ENCODE measurements at places on chromosomes 12 and 14. TPM values are rescaled to one million over a fixed set of nuclear protein-coding genes. Genes with fewer than 3 reads are reported as not detected.

- DNase-seq: no peak
Measured at GRCh38 chr14:95452176-95452892, 64.1 kb downstream of the SYNE3 start.

DNA sequence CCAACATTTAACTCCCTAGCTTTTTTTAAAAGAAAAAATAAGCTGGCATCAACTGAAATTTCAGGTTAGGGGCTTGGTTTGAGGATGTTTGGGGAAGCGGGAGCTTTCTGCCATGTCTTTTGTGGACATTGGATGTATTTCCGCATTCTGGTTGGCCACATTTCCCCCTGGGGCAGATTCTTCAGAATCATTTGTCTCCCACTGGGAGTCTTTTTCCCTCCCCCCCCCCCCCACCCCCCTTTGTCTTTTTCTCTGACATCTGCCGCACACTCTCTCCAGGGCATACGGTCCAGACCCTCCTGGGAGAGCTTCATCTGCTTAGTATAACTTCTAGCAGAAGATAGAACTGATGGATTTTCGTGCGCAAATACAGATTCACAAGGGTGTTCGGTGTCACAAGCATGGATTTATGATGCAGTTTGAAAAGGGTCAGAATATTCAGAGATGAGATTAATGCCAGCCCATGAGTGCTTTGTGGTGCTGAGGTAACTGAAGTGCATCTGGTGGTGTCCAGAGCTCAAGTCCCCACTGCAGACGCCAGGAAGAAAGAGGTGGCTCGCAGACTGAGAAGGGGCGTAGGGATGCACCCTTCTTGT, 40.2 kb downstream of the ETV6 start:
- DNase-seq: no peak

GRCh38 chr14:100580316-100581227, 6.6 kb downstream of the BEGAIN start:
- no peak for DNase-seq

- DNase-seq: no peak
Measured at GRCh38 chr12:69241438-69242092, 2.2 kb downstream of the CPSF6 start.

GRCh38 chr12:68242777-68243176, 10.6 kb downstream of the IL22 start:
- no peak for DNase-seq

DNA sequence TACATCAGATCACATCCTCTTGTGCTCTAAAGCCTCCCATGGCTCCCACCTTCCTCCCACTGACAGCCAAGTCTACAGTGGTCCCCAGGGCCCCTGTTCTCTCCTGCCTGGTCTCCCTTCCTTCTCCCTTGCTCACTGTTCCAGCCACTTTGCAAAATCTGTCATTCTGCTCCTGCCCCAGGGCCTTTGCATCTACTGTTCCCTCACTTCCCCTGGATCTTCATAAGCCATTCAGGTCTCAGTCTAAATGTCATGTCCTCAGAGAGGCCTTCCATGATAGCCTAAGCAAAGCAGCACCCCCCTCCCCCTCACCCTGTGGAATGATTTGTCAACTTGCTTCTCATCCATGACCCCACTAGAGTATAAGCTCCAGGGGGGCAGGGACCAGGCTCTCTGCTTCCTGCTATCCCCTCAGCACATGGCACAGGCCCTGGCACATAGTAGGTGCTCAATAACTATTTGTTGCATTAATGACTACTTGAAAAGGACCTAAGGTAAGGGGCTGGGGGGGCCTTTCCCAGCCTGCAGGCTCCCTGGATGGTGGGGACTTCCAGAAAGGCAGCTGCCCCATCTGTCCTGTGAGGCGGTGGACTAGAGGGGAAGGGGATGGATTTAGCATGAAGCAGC, 5.0 kb downstream of the SLC8B1 start:
- DNase-seq: no peak

- no peak for DNase-seq
Measured at GRCh38 chr12:65364046-65364445, 85.6 kb downstream of the MSRB3 start.

DNA sequence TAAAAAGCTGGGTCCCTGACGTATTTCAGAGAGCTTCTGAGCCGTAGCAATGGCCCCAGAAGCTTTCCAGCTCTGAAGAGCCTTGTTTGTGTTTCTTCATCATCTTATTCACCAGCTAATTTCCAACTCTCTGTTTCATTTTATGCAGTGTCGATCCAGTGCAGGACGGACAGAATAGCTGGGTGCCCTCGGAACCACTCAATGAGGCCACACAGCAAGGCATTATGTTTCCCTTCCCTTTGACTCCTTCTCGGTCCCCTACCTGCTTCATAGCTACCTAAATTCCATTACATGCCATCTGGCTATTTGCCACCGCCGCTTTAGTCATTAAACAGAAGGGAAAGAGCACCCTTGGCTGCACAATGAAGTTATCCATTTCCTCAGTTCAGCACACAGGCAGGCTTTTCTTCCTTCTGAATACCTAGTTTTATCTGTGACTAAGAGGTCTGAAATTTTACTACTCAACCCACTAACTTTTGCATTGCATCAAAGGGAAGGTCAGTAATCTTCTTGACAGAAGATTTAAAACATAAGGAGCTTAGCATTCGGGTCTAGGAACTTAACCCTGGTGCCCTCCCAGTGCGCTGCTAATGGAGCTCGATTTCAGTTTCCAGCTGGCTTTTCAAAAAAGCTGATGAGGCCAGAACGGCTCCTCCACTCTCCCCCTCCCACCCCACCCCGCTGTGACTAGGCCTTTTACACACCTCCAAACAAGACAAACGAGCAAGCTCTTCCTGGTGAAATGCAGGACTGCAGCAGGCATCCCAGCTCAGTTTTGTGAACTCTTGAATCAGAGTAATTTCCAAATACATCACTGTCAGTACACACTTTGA, 176.8 kb downstream of the GXYLT1 start:
- DNase-seq: no peak

GRCh38 chr12:76085520-76085868, 1.0 kb upstream of the NAP1L1 start:
- DNase-seq: no peak

GRCh38 chr14:85601690-85602089, 71.7 kb downstream of the FLRT2 start:
- no peak for DNase-seq

GRCh38 chr12:41277946-41278267, 89.8 kb downstream of the PDZRN4 start:
- no peak for DNase-seq

- DNase-seq: no peak
Measured at GRCh38 chr12:107351713-107352112, 258.4 kb upstream of the CRY1 start.

- no peak for DNase-seq
Measured at GRCh38 chr12:54701940-54702592, 53.9 kb upstream of the DCD start.

DNA sequence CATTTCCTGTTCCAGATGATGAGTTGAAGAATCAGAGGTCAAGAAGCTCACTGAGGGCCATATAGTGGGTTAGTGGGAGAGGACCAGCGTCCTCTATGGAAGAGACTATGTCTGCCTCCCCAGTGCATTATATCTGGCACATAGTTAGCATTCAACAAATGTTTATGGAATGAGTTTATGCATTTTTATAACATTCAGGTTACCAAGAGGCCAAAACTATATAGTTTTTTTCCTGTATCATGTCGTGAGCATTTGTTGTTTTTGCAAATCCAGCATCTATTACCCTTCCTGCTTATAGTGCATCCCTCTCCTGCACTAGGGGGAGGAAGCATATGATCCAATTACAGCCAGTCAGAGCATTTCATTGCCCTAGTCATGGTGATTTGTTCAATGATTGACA, 60.6 kb downstream of the SUDS3 start:
- DNase-seq: no peak

DNA sequence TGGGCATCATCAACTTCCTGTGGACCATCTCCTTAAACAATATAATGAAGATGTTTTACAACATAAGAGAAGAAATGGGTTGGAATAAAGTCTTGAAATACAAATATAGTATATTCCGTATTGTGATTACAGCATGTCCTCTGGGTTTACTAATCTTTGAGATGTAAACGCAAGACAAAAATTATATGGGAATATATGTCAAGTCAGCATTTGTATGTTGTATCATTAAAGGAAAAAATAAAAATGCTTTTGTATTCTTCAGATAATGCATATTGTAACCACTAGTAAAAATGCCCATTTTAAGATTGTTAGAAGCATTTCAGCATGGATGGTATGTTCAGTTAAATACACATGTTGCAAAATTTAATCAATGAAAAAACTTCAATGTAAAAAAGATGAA, 893.3 kb downstream of the FLRT2 start:
- no peak for DNase-seq

DNA sequence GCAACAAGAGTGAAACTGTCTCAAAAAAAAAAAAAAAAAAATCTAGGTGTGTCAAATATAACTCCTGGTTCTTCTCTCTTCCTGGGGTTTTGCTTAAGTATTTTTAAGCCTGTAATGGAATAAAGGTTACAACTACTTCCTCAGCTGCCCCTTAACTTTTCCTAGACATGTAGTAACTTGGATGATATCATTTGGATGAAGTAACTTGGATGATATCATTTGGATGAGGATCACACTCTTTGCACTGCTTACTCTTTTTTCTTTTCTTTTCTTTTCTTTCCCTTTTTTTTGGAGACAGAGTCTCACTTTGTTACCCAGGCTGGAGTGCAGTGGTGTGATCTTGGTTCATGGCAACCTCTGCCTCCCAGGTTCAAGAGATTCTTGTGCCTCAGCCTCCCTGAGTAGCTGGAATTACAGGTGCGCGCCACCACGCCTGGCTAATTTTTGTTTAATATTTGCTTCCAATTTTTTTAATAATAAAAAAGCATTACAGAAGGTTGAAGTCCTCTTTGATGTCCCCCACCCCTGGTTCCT, 775 bp upstream of the FAM186A start:
- DNase-seq: no peak

GRCh38 chr12:119578112-119578511, 15.5 kb upstream of the TMEM233 start:
- DNase-seq: no peak

DNA sequence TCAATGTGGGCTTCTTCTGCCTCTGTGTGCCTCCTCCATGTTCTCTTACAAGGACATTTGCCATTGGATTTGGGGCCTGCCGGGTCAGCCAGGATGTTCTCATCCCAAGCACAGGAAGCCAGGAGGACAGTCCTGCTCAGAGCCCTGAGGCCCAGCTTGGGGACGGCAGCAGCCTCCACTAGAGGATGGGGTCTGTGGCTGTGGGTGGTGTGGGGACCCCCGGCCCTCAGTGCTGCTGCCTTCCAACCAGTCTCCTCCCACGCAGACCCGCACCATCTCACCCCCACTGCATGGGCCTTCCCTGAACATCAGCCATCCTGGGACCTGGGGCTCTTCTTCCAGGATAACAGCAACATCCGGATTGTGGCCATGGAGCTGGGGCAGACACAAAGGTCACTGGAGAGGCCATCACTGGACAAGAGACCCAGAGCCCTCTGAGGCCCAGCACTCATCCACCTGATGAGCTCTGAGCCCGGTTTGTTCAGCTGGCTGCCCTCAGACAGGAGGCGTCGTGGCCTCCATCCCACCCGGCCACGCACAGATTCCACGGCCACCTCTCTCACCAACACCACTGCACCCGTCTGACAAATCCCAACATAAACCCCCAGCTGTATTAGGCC, 56.5 kb upstream of the C14orf180 start:
- no peak for DNase-seq

GRCh38 chr12:227923-228845, 14.2 kb upstream of the SLC6A12 start:
- DNase-seq: no peak

DNA sequence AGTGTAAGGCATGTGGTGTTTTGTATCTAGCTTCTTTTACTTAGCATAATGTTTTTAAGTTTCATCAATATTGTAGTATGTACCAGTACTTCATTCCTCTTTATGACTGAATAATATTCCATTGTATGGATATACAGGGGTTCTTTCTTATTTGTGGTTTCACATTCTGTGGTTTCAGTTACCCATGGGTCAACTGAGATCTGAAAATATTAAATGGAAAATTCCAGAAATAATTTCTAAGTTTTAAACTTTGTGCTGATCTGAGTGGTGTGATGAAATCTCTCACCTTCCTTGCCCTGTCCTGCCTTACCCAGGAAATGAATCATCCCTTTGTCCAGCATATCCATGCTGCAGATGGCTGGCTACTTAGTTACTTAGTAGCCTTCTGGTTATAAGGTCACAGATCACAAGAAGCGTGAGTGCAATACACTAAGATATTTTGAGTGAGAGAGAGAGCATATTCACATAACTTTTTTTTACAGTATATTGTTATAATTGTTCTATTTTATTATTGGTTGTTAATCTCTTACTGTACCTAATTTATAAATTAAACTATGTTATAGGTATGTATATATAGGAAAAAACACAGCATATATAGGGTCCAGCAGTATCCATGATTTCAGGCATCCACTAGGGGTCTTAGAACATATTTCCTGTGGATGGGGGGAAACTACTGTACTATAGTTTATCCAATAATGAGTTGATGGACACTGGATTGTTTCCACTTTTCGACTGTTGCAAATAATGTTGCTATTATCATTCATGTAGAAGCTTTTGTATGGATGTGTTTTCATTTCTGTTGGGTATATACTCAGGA, 59.6 kb upstream of the LRTM2 start:
- no peak for DNase-seq

- no peak for DNase-seq
Measured at GRCh38 chr12:868722-869121, 80.8 kb downstream of the RAD52 start.

DNA sequence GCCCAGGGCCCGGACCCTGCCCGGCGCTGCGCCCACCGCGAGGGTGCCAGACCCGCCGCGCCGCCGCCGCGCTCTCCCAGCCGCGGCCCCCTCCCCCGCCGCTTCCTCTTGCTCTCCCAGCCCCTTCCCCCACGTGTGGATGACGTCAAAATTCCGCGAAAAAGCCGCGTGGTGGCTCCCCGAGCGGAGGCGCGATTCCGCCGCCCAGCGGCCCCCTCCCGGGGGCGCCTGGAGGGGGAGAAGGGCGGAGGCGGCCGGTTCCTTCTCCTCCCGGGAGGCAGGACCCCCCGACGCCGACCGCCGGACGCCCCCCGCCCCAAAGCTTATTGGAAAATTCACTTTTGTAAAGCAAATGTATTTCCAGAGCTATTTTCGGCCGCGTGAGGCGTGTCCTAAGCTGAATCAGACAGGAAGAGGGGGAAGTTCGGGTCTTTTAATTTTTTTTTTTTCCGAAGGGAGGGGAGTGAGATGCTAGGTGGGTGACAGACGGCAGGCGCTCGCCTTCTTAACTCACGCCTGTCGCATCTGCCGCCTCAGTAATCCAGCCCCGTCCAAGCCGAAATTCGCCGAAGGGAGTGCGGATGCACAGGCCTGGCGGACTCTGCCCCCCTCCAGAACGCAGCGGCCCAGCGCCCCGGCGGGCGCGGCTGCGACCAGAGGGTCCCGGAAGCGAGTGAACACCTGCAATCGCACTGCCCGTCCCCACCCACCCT, 4.1 kb upstream of the CCND2 start:
- peak; percentile 64 for DNase-seq

- no peak for DNase-seq
Measured at GRCh38 chr14:77674931-77675330, 32.9 kb downstream of the ALKBH1 start.

GRCh38 chr14:101589486-101590015, 28.3 kb downstream of the DIO3 start:
- no peak for DNase-seq

OVCH1 gene
- 0.78 TPM for total RNA-seq

TTC5 gene
- 10.4 TPM for total RNA-seq

GZMB gene
- total RNA-seq: 0.78 TPM

ARHGEF25 gene
- 73.8 TPM for total RNA-seq

ZNF26 gene
- 8.1 TPM for total RNA-seq

RPAP3 gene
- 8.1 TPM for total RNA-seq

PZP gene
- total RNA-seq: not detected

FOXG1 gene
- total RNA-seq: not detected

NRL gene
- 0.92 TPM for total RNA-seq

POTEG gene
- total RNA-seq: not detected

KRT75 gene
- total RNA-seq: not detected

EID3 gene
- 32.7 TPM for total RNA-seq

METTL17 gene
- total RNA-seq: 141 TPM

Data from thoracic aorta (tissue), 2 donors.